Cardiac ventricle fibroblast (primary cell): ENCODE measurements at places on chromosomes 2 and 18. TPM values are rescaled to one million over a fixed set of nuclear protein-coding genes. Genes with fewer than 3 reads are reported as not detected.

The SLC14A1 gene
- 1.0 and 4.1 TPM in 2 replicates for total RNA-seq

The CFAP221 gene
- total RNA-seq = not detected in 2 replicates

The LIMS2 gene
- 0.34 and 1.1 TPM in 2 replicates for total RNA-seq

The TMEM37 gene
- total RNA-seq = 1.6 and 2.9 TPM in 2 replicates

The CPSF3 gene
- total RNA-seq = 21.6 and 43.9 TPM in 2 replicates

The OR6B2 gene
- not detected in 2 replicates for total RNA-seq

The ZAP70 gene
- total RNA-seq = not detected in 2 replicates

The GPC1 gene
- 248 and 255 TPM in 2 replicates for total RNA-seq

The CAVIN2 gene
- total RNA-seq = 15.7 and 16.2 TPM in 2 replicates

The RAX gene
- total RNA-seq = not detected in 2 replicates

The MRPL53 gene
- total RNA-seq = 17.1 and 46.9 TPM in 2 replicates

The RAD51AP2 gene
- not detected in 2 replicates for total RNA-seq

The WNT6 gene
- total RNA-seq = 0.06 TPM in 1 of 2 replicates, not detected in the other

The NYAP2 gene
- not detected in 2 replicates for total RNA-seq

The HS6ST1 gene
- 46.1 and 56.7 TPM in 2 replicates for total RNA-seq

The UGT1A5 gene
- not detected in 2 replicates for total RNA-seq

The CD207 gene
- total RNA-seq = not detected in 2 replicates

The CAPN13 gene
- total RNA-seq = not detected in 2 replicates

The GLI2 gene
- 4.6 and 5.2 TPM in 2 replicates for total RNA-seq

The HMSD gene
- not detected in 2 replicates for total RNA-seq

The MBP gene
- total RNA-seq = 9.0 and 19.0 TPM in 2 replicates

The COA5 gene
- 18.7 and 23.8 TPM in 2 replicates for total RNA-seq

The SP140L gene
- 5.8 and 7.1 TPM in 2 replicates for total RNA-seq

The CARF gene
- 7.2 and 7.7 TPM in 2 replicates for total RNA-seq

The MYL12A gene
- total RNA-seq = 370 and 414 TPM in 2 replicates

The SERPINB13 gene
- total RNA-seq = not detected in 2 replicates

The M1AP gene
- total RNA-seq = 0.06 TPM in 1 of 2 replicates, not detected in the other

The HOXD12 gene
- total RNA-seq = not detected in 2 replicates
